WERI-Rb-1 (cell line): ENCODE measurements at places on chromosomes 1 and 21.

DNA sequence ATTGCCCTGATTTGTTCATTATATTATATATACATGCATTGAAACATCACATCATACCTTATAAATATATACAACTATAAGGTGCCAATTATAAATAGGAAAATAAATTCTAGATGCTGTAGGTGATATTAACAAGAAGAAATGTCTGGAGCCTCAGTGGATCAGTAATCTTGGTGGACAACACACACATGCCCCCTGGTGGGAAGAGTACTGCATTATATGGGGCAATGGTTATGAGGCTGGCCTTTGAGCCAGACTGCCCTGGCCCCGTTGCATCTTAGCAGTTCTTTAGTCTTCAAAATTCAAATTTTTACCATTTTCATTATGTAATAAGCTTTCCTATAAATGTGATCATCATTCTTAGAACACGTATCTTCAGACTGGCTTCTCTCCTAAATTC is 335.0 kb upstream of the GREM2 start:
- peak; percentile 74 for DNase-seq

- no peak for DNase-seq
These were observed 3.2 kb downstream of the JMJD4 start for GRCh38 chr1:227731696-227732585.

DNA sequence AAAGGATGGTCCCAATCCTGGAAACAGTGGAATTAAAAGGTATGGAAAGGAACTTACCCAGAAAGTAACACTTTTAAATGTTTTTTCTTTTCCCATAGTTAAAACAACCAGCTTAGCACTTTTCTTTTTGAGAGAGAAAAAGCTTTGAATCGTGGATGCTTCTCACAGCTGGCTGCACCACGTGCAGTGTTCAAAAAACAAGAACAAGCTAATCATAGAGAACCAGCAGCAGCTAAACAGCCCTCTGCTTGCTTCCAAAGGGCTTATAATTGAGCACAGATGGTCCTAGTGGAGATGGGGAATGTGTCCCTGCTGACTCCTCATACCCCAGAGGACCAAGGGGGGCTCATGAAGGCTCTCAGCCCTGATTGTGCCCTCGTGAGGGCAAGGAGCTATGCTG is 26.4 kb downstream of the UTP25 start:
- DNase-seq = no peak

- DNase-seq = no peak
These were observed 415.0 kb downstream of the HLX start for GRCh38 chr1:221294242-221294641.

DNA sequence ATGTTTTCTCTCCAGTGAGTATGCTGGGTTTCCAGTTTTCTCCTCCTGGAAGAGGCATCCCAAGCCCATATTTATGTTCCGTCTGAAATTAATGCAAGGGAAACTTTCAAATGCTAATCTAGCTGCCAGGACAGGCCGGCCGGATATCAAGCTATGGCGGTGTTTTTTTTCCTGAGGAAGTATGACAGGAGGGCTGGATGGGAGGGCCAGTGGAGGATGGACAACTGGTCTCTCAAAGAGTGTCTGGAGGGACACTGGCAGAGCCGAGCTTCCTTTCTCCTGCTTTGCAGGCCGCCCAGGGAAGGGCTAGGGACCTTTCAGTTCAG is 212.7 kb downstream of the TRABD2B start:
- DNase-seq = no peak

- DNase-seq = no peak
These were observed 22.6 kb upstream of the COL9A2 start for GRCh38 chr1:40339420-40340323.

DNA sequence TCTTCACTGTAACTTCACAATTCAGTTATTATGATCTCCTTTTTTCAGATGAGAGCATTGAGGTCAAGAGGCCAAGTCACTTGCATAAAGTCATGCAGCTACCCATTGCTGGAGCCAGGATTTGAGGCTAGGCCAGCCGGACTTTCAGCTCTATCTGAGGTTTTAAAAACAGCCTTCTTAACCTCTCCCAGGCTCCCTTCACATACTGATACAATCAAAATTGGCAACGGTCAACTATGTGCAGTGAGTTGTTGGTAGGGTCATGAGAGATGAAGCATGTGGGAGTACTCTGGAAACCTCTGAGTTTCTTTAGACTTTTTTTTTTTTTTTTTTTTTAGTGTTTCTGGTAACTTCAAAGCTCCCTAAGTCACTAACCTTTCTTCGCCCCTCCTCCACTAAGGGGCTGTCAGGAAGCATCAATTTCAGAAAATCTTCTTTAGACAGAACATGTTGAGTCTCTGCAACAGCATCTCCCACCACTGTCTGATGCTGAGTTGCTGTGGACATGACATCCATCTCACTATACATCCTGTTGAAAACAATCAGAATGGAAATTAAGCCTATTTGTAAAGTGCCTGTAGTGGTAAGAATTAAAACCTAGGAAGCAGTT is 201.8 kb downstream of the SIPA1L2 start:
- no peak for DNase-seq

DNA sequence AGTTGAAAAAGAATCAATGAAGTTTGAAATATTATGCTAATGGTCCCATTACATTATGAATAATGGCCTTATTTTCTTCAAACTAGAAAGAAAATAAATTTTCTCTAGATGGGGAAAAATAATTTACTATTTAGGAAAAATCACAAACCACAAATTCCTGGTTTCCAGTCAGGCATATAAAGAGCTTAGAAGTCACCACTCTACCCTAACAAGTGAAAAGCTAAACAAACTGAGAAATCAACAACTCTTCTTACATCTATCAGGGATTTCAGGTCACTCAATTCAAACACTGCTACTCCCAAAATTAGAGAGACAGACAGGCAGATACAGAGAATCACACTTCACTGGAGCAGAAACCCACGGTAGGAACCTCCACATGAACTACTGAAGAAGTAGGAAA is 82.1 kb upstream of the LRRC7 start:
- DNase-seq = no peak

DNA sequence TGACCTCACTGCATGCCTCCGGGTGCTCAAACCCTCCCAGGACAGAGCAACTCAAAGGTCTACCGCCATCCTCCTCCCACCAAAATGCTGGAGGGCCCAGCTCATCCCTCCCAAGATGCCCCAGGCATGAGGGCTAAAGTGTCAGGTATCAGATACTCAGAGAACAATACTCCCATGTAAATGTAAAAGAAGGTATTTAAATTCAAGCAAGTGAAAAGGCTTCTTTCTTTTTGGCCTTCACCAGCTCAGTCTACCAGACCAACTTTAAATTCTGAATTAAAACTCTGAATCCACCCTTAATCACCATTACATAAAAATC is 3.0 kb downstream of the PARP1 start:
- DNase-seq = no peak

DNA sequence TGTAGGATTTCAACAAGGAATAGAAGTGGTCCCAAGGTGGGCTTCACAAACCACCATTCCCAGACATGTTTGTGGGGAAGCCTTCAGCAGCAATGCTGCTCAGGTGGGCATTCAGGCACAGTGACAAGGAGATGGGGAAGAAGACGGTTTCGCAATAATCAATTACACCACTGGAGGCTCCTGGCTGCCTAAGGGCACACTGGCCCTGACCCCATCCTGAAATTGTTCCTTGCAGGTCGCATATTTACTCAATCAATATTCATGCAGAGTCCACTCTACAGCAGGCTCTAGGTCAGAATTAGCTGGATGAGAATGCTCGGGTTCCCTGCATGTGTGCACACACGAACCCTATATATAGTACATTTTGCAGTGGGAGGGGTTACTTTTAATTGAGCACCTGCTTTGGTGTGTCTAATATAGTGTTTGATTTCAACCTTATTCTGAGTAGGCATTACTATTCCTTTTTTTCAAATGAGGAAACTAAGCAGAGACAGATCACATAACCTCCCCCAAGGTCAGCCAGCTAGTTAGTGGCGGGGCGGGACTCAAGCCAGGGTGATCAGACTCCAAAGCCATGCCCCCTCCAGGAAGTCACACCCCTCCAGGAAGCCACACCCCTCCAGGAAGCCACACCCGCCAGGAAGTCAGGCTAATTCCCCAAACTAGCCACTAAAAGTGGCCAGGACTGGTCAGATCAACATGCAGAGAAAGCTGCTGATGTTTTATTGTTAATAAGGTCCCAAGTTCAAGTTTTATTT is 106.5 kb downstream of the HLCS start:
- DNase-seq = peak; percentile 41

DNA sequence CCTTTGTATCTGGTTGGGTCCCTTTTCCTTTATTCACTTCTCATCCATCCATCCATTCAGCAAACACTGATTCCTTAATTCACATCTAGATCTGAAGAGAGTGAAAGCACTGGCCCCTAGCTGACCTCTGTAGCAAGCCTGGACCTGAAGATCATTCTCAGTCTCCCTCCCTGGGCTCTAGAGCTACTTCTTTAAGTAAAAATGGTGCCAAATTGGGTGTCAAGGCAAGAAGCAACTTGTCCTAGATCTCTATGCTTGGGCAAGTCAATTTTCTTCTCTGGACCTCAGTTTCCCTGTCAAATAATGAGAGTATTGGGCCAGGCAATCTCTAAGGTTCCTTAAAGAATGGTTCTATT is 36.1 kb downstream of the PLXNA2 start:
- no peak for DNase-seq

DNA sequence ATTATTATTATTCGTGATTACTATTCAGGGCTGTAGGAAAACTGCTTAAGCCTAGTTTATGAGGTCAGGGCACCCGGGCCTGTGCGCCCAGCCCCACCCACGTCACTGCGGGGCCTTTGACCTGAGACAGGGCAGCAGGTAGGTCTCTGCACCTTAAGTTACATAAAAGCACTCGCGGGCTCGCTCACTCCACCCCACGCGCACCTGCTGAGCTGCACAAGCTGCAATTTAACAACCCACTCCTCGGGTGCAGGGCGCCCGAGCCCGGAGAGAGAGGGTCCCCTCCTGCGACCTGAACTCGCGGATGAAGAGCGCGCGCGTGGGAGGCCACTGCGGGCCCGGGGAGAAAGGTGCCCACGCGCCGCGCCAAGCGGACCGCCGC is 477 bp downstream of the ICMT start:
- DNase-seq = no peak

GRCh38 chr1:183432548-183432875 is 14.3 kb upstream of the NMNAT2 start:
- DNase-seq = no peak

DNA sequence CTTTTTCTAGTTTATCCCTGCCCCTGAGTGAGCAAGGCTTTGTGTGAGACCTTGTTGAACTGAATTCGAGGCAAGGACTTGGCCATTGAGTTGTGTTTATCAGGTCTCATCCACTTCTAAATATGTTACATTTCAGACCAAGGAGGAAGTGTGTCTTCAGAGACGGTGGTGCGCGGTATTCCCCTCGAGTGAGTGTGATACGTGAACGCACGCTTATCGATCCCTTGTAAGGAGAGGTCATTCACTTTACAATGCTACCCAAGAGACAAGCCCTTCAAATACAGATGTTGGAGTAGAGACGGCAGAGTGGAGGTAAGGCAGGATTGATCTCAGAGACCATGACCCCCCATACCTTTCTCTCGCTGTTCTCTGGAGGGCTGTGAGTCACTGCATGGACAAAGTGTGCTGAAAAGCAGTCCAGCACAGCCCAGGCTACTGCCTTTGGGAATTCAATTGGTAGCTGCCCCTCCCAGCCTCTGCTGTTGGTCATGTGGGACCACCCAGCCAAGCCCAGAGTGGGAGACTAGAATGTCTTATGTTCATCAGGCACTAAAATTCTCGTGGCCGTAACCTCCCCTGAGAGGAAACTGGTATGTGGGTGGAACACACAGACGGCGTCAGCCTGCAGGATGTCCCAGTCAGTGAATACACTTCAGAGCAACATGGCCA is 16.3 kb upstream of the MTARC1 start:
- no peak for DNase-seq

DNA sequence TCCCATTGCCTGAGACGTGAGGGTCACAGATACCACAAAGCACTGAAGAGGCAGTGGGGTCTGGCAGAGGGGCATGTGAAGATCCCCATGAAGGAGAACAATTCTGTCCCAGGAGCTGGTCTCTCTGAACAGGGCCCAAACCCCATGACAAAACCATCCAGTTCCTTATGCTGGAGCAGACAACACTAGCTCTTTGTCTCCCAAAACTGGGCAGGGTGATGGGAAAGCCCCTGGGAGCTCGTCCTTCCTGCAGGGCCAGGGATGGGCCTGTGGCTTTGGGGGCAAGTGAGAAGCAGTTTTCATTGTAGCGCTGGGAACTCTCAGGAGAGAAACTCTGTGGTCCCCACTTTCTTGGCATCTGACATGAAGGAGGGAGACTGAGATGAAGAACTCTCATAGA is 8.8 kb downstream of the ETV3L start:
- DNase-seq = no peak

- no peak for DNase-seq
These were observed 14.8 kb downstream of the SH3BP5L start for GRCh38 chr1:248810727-248811513.

DNA sequence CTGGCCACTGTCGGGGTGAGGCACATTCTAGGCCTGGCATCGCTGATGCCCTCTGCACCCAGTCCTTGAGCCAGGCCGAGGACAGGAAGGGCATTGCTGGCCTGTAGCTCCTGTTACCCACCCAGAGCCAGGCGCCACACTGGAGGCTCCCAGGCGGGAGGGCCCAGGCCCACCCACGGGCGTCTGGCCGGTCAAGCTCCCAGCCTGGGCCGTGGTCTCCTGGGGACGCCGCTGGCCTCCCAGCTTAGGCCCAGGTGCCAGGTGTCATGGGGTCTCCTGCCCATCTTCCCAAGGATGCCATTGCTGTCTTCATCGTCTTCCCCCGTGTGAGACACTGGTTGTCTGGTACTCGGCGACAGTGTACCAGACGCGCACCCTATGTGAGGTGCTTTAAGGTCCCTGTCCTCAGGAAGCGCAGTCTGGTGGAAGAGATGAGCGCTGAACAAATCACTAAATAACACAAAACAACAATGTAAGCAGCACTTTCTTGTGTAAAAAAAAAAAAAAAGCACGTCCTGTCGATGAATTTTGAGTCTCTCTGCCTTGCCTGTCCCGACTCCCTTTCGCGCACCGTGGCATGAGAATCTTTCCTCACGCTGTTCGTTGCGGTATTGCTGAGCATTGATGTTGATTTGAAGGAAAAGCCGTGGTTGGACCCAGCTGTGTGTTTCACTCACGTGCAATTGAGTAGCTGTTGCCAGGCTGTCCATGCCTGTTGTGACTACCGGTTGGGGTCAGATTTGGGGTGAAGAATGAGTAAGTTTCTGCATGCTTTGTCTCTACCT is 27.0 kb upstream of the TRAPPC10 start:
- DNase-seq = no peak

DNA sequence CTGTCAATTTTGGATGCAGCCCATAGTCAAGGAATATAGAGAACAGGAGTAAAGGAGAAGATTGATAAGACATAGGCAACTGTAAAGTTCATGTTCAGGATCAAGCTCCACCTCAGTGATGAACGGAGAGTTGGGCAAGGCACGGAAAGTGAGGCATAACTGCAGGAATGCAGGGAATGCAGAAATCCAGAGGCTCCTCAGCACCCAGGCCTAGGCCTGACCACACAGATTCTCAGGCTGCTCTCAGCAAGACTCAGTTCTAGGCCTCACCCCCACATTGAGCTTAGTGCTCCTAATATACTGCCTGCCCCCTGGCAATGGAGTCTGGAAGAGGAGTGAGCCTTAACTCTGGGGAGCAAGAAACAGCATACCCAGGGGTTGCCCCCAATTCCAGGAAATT is 36.3 kb upstream of the S1PR1 start:
- no peak for DNase-seq
